ENCODE measurements at places on chromosomes 1 and 21.

- DNase-seq: no peak
Observed at GRCh38 chr1:182754543-182755314, 34.8 kb upstream of the NPL start.

DNA sequence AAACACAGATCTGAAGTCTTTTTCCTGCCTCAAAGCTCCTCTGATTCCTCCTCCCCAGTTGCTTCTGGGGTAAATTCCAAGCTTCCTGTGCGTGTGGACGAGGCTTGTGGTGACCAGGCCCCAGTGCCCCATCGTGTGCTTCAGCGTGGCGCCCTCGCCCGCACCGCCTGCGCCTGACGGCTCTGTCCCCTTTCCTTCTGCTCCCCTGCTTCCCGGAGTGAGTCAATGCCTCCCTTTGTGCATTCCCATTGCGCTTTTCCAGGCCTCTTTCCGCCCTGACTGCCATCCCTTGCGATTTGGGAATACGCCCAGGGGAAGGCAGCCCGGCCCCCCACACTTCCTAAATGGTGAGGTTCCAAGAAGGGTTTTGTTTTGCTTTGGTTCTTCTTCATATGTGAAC lies 36.3 kb downstream of the FAAP20 start:
- DNase-seq: no peak

- no peak for DNase-seq
Observed at GRCh38 chr1:156394835-156395461, 25.9 kb downstream of the RHBG start.

- DNase-seq: no peak
Observed at GRCh38 chr21:34881839-34882371, 167.2 kb downstream of the RUNX1 start.

DNA sequence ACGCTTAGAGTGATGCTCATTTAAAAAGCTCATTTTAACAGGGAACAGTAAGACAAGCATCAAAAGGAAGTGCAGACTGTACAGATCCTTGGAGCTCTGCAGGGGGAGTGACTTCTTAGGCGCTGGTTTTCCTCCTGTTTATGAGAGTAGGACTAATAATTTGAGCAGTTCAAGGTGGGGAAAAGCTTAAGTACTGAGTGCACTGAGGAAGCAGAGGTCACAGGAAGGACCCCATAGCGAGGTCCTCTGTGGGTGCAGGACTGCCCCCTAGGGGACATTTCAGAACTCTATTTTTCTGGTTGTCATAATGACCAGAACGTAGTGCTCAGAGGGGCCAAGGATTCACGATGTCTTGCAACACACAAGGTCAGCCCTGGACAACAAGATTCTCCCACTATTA lies 112.1 kb downstream of the HLCS start:
- peak; percentile 41 for DNase-seq

- no peak for DNase-seq
Observed at GRCh38 chr1:31249854-31250253, 10.2 kb upstream of the NKAIN1 start.

- DNase-seq: no peak
Observed at GRCh38 chr1:1120866-1121591, 5.1 kb upstream of the C1orf159 start.

GRCh38 chr1:91166106-91166712 lies 144.4 kb upstream of the ZNF644 start:
- peak; percentile 2 for DNase-seq

- no peak for DNase-seq
Observed at GRCh38 chr21:43939443-43940328, 72.4 kb upstream of the TRAPPC10 start.

DNA sequence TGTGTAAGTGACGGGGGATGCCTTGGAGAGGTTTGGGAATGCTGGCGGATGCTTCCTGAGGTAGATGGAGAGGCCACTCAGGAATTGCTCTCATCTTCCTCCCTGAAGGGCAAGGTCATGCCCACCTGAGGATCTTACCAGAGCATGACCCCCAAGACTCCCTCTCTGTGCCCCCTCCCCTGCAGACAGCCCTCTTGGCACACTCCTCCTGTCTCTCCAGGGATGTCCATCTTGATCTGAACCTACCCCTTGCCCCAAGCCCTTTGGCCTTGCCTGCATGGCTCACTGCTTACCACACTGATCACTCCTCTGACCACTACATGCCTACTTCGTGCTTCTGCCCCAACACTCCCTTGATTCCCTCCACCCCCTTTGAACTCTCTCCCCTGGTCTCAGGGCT lies 17.9 kb upstream of the MPL start:
- DNase-seq: no peak

GRCh38 chr1:2320006-2320405 lies 71.3 kb downstream of the MORN1 start:
- DNase-seq: no peak

DNA sequence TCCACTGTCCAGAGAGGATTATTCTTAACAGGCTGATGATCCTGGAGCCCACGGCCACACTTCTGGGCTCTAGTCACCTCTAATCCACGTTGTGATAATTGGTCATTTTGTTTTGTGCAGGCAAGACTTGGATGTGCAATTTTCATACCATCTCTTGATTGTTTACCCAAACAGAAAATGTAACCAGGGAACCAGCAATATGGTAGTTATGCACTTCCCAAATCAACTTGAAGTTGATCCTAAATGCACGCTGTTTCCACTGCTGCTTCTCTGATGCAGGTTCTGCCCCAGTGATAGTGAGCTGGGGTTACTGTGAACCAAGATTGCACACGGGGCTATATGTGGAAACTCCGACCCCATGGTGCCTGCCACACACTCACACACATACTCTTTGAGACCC lies 14.7 kb upstream of the KCNJ15 start:
- DNase-seq: no peak

GRCh38 chr1:34286511-34286910 lies 109.8 kb downstream of the C1orf94 start:
- no peak for DNase-seq

DNA sequence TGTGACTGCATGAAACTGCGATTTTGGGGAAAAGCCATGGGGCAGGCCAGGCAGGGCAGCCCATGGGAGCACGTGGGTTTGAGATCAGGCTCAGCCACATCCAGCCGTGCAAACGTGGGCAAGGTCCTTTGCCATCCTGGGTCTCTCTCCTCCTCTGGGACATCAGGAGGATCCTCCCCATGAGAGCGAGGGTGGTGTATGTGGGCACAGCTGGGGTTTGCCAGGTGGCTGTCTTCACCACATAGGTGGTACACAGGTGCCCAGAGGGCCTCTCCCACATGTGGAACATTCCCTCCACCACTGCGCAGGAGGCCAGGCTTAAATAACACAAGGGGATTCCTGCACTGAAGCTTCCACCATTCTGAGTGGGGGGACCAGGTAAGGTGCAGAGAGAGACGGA lies 136.7 kb downstream of the DMRTB1 start:
- DNase-seq: no peak

DNA sequence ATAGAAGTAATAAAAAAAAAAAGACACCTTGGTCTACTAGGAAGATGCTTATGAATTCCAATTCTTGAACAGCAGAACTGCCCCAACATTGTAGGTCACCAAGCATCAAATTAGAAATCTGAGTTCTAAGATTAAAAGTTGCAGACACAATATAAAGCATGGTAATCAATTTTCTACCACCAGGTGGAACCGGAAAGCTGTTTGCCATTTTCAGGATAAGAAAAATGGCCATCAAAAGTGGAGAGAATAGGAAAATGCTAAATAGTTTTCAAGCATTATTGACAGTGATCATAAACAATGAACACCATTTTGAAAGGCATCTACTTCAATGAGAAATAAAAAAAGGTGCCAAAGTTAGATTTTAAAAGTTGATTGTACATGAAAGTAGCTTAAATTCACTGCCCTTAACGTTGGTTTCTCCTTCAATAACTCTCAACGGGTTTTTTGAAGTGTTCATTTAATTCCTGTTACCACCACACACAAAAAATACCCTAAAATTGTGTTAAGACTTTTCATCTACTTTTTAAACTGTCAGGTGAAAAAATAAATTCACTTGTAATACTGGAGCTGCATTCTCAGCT lies 252.9 kb downstream of the KCNT2 start:
- DNase-seq: no peak

- no peak for DNase-seq
Observed at GRCh38 chr1:30068787-30069472, 654.5 kb downstream of the MATN1 start.

- DNase-seq: no peak
Observed at GRCh38 chr21:46540087-46540710, 64.7 kb downstream of the S100B start.
